Adrenal gland (tissue), 19 donors: ENCODE measurements at places on chromosomes 6 and 20. TPM values are rescaled to one million over a fixed set of nuclear protein-coding genes. Genes with fewer than 3 reads are reported as not detected.

DNA sequence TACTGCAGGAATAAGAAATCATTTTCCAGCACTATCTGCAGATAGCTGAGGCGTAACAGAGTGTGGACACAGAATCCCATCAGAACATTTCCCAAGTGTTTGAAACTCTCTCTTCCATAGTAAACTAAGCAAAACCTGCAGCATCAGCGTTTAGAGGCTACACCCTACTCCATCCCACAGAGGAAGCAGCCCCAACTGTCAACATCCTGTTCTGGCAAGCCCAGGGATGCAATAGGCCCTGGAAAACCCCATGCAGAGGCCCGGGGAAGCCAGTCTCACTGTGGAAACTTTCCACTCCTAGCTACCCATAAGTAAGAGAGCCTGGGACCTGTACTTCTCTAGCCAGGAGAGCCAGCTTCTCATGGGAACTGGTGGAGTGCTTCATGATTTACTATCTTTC is 129.4 kb downstream of the LY86 start:
- no peak overlapping the region for H3K4me3 ChIP-seq
- no peaks in the 10 kb centered on the region for H3K27me3 ChIP-seq
- DNase-seq: no peak
- H3K27ac ChIP-seq: no peak overlapping the region
- no peaks in the 10 kb centered on the region for H3K4me1 ChIP-seq
- H3K36me3 ChIP-seq: no peaks in the 10 kb centered on the region

DNA sequence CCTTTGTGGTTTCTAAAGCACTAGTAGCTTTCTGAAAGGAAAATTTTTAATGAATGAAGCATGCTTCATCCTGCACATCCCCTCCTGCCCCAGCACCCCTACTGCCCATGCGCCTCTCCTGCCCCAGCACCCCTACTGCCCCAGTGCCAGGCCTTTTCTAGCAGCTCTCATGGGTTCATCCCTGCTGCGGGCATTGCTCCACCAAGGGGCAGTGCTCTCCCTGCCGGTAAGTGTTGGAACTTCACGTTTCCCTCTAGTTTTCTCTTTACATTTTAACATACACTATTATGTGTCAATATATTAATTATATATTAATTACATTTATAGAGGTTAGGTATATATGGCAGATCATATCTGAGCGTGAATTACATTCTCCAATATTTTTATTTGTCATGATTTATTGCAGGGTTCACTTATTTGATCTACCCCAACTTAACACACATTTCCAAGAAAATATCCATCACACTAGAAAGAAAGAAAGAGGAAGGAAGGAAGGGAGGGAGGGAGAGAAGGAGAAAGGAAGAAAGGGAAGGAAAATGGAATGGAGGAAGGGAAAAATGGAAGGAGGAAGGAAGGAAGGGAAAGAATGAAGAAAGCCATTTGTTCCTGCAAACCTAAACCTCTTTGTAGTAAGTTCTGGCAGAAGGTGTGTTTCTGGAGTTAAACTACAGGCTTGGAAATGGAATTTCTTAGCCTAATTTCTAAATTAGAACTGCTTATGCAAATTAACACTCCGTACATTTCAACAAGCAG is 46.8 kb downstream of the CEP43 start:
- H3K36me3 ChIP-seq: no peaks in the 10 kb centered on the region
- no peaks in the 10 kb centered on the region for H3K4me1 ChIP-seq
- no peak for DNase-seq
- no peaks in the 10 kb centered on the region for H3K27me3 ChIP-seq
- no peak overlapping the region for H3K27ac ChIP-seq
- H3K4me3 ChIP-seq: no peak overlapping the region

- H3K4me1 ChIP-seq: peaks cover 57% of the 10 kb centered on the region
- DNase-seq: no peak
- no peaks in the 10 kb centered on the region for H3K36me3 ChIP-seq
- no peak overlapping the region for H3K4me3 ChIP-seq
- peak overlapping the region; percentile 96 for H3K27ac ChIP-seq
- H3K27me3 ChIP-seq: no peaks in the 10 kb centered on the region
These were observed 1.9 kb downstream of the SDC4 start for GRCh38 chr20:45346291-45346718.

GRCh38 chr6:10591422-10592160 is 70.4 kb downstream of the GCNT2 start:
- no peaks in the 10 kb centered on the region for H3K36me3 ChIP-seq
- no peaks in the 10 kb centered on the region for H3K4me1 ChIP-seq

Gene TRIM15
- polyA plus RNA-seq: not detected

DNA sequence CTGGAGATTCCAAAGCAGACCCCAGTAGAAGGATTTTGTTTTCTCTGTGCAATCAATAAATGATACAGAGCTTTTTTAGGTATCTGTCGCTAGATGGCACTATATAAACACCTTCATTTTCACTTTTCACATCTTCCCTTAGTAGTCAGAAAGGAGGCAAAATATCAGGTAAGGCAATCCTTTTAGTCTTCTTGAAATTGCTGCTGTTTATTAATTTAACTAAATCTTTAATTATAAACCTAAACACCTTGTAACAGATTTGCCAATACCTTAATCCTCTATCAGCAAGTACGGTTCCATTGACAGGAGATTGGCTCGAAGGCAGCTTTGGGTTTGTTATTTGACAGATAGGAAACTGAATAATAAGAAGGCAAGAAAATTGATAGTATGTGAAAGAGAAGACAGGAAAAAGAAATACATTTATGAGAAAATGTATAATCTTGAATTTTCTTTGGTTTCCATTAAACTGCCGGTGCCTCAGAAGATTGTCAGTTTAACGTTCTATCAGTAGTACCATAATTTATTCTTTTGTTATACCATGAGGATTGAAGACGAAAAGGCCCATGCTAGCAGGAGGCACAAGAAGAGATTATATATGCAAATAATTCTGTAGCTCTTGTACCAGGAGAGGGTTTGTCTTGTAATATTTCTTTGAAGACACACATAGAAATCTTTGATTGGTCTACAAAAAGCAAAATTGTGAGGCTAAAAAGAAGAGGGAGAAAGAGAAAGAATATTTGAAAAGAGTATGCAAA is 23.5 kb upstream of the IBTK start:
- H3K36me3 ChIP-seq: no peaks in the 10 kb centered on the region
- no peak overlapping the region for H3K27ac ChIP-seq
- no peak for DNase-seq
- H3K4me3 ChIP-seq: no peak overlapping the region
- no peaks in the 10 kb centered on the region for H3K27me3 ChIP-seq

Gene DNAH8
- polyA plus RNA-seq: not detected

DNA sequence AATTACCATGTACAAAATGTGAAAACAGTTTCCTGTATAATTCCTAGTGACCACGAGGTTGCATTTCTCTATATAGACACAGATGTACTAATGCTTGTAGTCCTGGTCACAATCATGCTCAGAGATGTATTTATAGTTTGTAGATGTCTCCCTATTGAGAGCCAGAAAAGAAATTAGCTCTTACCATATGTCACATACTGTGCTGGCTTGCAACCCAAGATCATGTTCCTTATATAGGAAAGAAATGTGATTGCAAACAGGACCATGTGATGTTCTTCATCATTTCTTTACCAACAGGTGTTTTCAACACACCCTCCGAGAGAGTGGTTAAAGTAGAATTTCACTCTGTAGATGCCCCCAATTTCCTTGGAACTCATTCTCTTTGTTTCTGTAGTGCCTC is 369.4 kb downstream of the CBLN4 start:
- H3K27me3 ChIP-seq: no peaks in the 10 kb centered on the region
- no peaks in the 10 kb centered on the region for H3K4me1 ChIP-seq
- H3K4me3 ChIP-seq: no peak overlapping the region
- H3K36me3 ChIP-seq: no peaks in the 10 kb centered on the region
- no peak overlapping the region for H3K27ac ChIP-seq
- DNase-seq: no peak

DNA sequence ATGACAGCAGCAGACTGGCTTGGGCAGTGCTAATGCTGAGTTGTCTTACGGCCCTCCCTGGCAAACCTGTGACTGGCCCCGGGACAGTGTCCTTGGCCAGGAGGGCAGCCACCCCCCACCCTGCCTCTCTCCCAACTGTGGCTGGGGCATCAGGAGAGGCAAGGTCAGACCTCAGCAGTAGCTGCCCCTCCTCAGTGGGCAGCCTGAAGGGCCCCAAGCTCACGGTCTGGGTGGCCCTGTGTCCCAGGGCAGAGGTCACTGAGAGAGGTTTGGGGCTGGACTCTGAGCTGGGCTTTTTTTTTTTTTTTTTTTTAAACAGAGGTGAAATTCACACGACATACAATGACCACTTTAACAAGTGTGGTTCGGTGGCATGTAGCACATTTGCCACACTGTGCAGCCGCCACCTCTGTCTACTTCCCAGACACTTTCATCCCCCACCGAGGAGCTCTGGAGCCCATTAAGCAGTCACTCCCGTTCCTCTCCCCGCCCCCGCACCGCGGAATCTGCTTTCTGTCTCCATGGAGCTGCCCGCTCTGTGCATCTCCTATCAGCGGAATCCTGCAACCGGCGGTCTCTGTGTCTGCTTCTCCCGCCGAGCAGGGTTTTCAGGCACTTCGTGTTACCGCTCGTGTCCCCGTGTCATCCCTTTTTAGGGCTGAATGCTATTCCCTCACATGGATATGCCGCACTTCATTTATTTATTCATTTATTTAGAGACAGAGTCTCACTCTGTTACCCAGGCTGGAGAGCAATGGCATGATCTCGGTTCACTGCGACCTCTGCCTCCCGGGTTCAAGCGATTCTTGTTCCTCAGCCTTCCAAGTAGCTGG is 67.9 kb upstream of the GATA5 start:
- no peaks in the 10 kb centered on the region for H3K4me1 ChIP-seq
- H3K4me3 ChIP-seq: no peak overlapping the region
- no peak for DNase-seq
- H3K36me3 ChIP-seq: no peaks in the 10 kb centered on the region
- peaks cover 4% of the 10 kb centered on the region for H3K27me3 ChIP-seq

Gene STMND1
- polyA plus RNA-seq: not detected

DNA sequence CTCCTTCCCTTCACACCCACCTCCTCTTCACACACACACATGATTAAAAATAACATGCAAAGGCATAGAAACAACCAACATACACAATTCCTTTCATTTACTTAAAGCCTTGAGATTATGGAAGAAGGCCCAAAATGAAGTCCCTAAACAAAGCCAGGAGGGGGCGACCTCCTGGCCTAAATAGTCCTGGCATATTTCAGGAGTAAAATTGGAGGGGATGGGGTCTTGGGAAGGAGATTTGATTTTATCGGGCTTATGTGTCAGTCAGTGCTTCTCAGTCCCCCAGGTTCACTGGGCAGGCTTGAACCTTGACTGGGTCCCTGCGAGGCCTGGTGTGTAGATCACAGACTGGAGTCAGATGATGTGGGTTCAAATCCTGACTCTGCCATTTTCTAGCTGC is 266.4 kb downstream of the SAMD5 start:
- no peaks in the 10 kb centered on the region for H3K4me1 ChIP-seq
- no peak overlapping the region for H3K4me3 ChIP-seq
- no peak for DNase-seq
- H3K36me3 ChIP-seq: no peaks in the 10 kb centered on the region

GRCh38 chr6:157597461-157598312 is 216.7 kb downstream of the ZDHHC14 start:
- H3K27ac ChIP-seq: no peak overlapping the region
- no peaks in the 10 kb centered on the region for H3K36me3 ChIP-seq
- no peaks in the 10 kb centered on the region for H3K4me1 ChIP-seq
- no peak overlapping the region for H3K4me3 ChIP-seq
- H3K27me3 ChIP-seq: no peaks in the 10 kb centered on the region
- peak; percentile 70 for DNase-seq

Gene TCP11
- polyA plus RNA-seq: 0.13 TPM

DNA sequence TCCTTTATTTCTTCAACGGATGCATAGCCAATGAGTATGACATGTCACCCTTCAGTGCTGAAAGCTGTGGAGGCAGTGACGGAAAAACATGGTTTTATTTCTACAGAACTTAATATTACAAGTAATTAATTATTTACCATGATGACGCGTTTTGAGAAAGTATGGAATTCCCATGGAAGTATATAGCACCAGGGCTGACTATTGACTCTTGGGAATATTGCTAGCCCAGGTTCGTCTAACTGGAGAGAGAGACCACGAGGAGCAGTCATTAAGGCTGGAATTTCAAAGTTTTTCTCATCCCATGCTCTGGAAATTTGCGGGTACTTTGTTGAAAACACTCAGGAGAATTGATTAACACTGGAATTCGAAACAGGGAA is 155.2 kb upstream of the PRSS16 start:
- H3K27ac ChIP-seq: no peak overlapping the region
- no peaks in the 10 kb centered on the region for H3K36me3 ChIP-seq
- DNase-seq: no peak
- no peak overlapping the region for H3K4me3 ChIP-seq
- H3K27me3 ChIP-seq: peaks cover 35% of the 10 kb centered on the region

Gene VGLL2
- not detected for polyA plus RNA-seq

- no peaks in the 10 kb centered on the region for H3K27me3 ChIP-seq
- H3K27ac ChIP-seq: no peak overlapping the region
- H3K36me3 ChIP-seq: no peaks in the 10 kb centered on the region
- H3K4me3 ChIP-seq: no peak overlapping the region
- DNase-seq: no peak
- no peaks in the 10 kb centered on the region for H3K4me1 ChIP-seq
These were observed 165.6 kb downstream of the ZFP64 start for GRCh38 chr20:52025938-52026337.

Gene FAM83C
- polyA plus RNA-seq: not detected

- H3K4me3 ChIP-seq: no peak overlapping the region
- H3K36me3 ChIP-seq: no peaks in the 10 kb centered on the region
- no peaks in the 10 kb centered on the region for H3K27me3 ChIP-seq
- no peaks in the 10 kb centered on the region for H3K4me1 ChIP-seq
These were observed 229.1 kb upstream of the STXBP5 start for GRCh38 chr6:146975093-146975492.

Gene ANKRD6
- 5.1 TPM for polyA plus RNA-seq

Gene SASH1
- polyA plus RNA-seq: 5.5 TPM

- H3K27me3 ChIP-seq: no peaks in the 10 kb centered on the region
- no peaks in the 10 kb centered on the region for H3K36me3 ChIP-seq
- DNase-seq: no peak
- no peaks in the 10 kb centered on the region for H3K4me1 ChIP-seq
- no peak overlapping the region for H3K27ac ChIP-seq
These were observed 1021.3 kb downstream of the HACE1 start for GRCh38 chr6:103838457-103838856.

- H3K27ac ChIP-seq: peak overlapping the region; percentile 79
- no peaks in the 10 kb centered on the region for H3K36me3 ChIP-seq
- H3K27me3 ChIP-seq: no peaks in the 10 kb centered on the region
- no peak for DNase-seq
- H3K4me1 ChIP-seq: no peaks in the 10 kb centered on the region
These were observed 2.0 kb downstream of the FGD2 start for GRCh38 chr6:37007340-37008043.

Gene CBLN4
- 10.9 TPM for polyA plus RNA-seq

- H3K4me1 ChIP-seq: peaks cover 8% of the 10 kb centered on the region
- peaks cover 10% of the 10 kb centered on the region for H3K27me3 ChIP-seq
- DNase-seq: no peak
- H3K4me3 ChIP-seq: no peak overlapping the region
- no peaks in the 10 kb centered on the region for H3K36me3 ChIP-seq
- H3K27ac ChIP-seq: no peak overlapping the region
These were observed 156.4 kb downstream of the OR2B2 start for GRCh38 chr6:27755768-27756167.

Gene DPPA5
- polyA plus RNA-seq: not detected

- H3K36me3 ChIP-seq: no peaks in the 10 kb centered on the region
- no peaks in the 10 kb centered on the region for H3K27me3 ChIP-seq
- peaks cover 5% of the 10 kb centered on the region for H3K4me1 ChIP-seq
- no peak overlapping the region for H3K4me3 ChIP-seq
- H3K27ac ChIP-seq: no peak overlapping the region
These were observed 56.5 kb downstream of the PTPRK start for GRCh38 chr6:128463942-128464341.
